K562 (cell line): ENCODE measurements at places on chromosomes 5 and 9. TPM values are rescaled to one million over a fixed set of nuclear protein-coding genes. Genes with fewer than 3 reads are reported as not detected.
A peak's percentile ranks its signal among the peaks of the same experiment; 100 is the strongest.

PCDHB6 gene
- not detected in 2 replicates for total RNA-seq

DNA sequence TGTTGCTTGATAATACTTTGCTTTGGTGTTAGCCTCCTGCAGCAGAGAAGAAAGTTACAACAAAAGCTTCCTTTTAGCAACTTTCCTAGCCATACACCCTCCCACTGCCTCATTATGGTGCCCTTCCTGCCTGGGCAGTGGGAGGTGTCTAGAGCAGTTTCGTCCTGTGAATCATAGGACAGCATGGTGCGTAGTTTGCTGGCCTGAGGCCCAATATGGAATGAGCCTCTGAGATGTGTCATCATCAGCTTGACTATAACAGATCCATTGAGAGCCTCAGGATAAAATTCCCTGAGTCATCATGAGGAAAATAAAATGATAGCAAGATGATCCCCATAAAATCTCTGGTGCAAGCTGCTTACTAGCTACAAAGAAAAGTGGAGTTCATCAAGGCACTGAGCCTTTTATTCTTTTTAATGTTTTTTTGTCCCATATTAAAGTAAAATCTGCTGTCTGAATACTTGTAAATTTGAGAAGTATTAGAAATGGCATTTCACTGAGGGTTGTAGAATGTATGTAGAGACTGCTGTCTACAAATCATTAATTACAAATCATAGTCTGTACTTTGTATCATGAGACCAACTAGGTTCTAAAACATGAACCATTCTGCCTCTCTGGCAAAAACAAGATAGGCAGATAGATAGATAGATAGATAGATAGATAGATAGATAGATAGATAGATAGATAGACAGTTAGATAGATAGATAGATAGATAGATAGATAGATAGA lies 303.0 kb upstream of the PDE4D start:
- no peak for DNase-seq

DNA sequence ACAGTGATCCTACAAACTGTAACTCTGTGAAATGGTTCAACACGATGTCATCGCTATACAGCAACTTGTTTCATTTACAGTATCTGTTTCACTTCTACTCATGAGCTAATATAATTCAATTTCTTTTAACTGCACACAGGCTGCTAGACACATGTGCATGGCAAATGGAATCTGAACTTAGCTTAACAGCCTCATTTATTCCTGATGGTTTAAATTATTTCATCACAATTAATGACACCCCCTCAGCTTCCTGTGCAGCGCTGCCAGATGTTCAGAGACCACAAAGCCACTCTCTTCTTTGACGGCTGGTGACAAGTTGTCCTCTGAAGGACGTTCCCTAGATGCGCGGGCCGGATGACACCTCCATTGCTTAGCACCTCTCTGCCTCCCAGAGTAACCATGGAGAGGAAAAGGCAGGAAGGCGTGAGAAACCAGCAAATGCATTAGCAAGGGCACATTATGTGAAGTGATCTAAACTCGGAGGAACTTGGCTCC lies 191.1 kb downstream of the BNC2 start:
- DNase-seq = no peak

GRCh38 chr9:125748446-125749099 lies 1.4 kb downstream of the PBX3 start:
- no peak for DNase-seq

- DNase-seq = no peak
These were observed 70.1 kb downstream of the RFX3 start for GRCh38 chr9:3455717-3456116.

DNA sequence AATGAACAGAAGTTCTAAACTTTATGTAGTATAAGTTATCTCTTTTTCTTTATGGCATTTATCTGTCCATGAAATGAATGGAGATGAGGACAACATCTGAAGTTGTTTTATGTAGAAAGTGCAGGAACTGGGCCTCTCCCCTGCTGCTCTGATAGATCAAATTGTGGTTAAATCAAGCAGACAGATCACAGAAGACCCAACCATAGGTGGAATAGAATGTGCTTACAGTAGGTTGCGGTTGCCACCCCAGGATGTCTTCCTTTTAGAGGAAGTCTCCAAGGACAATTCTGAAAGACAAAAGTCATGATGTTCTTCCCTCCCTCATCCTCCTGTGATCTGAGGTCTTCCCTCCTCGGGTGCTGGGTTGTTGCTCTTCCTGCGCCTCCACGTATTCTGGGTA lies 12.9 kb downstream of the RASGRF2 start:
- DNase-seq = no peak

DNA sequence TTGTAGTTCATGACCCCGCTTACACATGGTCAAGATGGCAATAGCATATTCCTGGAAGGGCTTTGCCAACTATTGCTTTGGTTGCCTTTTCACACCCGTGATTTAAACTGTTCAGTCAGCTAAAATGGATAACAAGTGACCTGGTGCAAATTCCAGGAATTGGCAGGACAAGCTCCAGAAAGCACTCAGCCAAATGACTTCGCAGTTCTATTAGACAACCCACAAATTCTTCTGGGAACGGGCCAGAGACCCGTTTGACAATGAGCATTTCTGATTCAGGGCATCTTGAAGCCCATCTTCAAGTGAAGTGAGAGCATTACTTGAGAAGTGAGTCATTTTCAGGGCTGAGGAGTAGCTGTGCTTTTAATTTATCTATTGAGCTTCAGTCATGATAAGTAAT lies 165.0 kb downstream of the DROSHA start:
- DNase-seq = no peak

SPRY4 gene
- total RNA-seq = 20.0 and 24.2 TPM in 2 replicates

LECT2 gene
- not detected in 2 replicates for total RNA-seq

SPINK7 gene
- not detected in 2 replicates for total RNA-seq

GRCh38 chr9:68416936-68417564 lies 60.6 kb downstream of the PGM5 start:
- peak; percentile 25 for DNase-seq

DNA sequence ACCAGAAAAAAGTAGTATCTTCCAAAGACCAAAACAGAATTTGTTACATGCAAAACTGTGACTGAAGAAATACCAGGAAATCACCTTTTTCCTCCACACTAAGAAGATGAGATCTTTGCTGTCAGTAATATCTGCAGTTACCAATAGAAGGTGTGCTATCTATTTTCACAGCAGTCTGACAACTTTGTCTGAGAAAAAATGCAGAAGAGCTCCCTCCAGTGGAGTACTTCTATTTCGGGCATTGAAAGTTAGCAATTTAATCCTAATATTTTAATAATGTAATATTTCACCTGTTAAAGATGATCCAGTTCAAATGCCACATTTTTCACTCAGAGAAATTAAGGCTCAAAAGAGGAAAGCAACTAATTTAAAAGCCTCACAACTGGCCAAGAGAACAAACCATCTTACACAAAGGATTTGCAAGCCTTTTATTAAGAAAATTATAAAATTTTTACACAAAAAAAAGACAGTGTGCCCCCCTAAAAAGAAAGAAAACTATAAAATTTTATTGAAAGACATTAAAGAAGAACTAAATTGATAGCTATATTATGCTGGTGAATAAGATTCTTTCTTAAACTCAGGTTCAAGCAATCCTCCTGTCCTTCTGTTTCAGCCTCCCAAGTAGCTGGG lies 50.6 kb downstream of the DEPDC1B start:
- DNase-seq = peak; percentile 18

DNA sequence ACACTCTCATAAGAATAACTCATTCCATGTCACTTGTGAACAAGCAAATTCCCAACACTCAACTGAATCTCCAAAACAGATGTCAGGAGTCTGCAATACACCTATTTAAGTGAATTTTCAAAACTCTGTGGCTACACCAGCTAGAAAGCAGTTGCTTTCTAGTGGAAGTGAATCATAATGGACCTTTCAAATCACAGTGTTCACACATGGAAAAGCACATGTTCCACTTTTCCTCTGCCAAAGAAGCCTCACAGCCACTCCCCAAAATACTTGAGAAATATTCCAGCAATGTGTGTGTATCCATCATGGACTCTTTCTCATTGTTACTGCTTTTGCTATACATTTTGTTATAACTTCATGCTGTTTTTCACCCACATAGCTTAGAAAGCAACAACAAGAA lies 17.4 kb downstream of the MARCHF3 start:
- no peak for DNase-seq

SMIM33 gene
- not detected in 2 replicates for total RNA-seq

FOXD4L4 gene
- total RNA-seq = 0.11 TPM in 1 of 2 replicates, not detected in the other
